Activated CD8-positive, alpha-beta T cell treated with anti-CD3 and anti-CD28 coated beads for 36 hours (primary cell): ENCODE measurements at places on chromosomes 4 and X.

DNA sequence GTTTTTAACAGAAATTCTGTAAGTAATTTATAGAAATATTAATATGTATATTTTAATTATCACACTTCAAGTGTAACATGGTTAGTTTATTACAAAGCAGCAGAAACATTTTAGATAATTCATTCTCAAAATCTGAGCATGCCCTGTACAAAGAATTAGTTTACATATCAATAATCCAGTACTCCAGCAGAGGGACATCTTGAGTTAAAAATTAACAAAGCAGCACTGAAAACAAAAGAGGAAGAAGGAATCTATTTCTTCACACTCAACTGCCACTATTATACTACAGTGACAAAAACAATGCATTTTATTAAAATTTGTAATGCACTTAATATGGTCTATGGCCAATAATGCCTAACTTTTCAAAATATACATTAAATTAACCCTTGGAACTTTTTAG lies 179.1 kb upstream of the KLHL4 start:
- DNase-seq, result no peak
- H3K36me3 ChIP-seq, result no peaks in the 10 kb centered on the region
- no peaks in the 10 kb centered on the region for H3K27me3 ChIP-seq

- no peaks in the 10 kb centered on the region for H3K4me1 ChIP-seq
- H3K27me3 ChIP-seq, result no peaks in the 10 kb centered on the region
Observed at GRCh38 chr4:148076964-148077363, 345.1 kb downstream of the ARHGAP10 start.

DNA sequence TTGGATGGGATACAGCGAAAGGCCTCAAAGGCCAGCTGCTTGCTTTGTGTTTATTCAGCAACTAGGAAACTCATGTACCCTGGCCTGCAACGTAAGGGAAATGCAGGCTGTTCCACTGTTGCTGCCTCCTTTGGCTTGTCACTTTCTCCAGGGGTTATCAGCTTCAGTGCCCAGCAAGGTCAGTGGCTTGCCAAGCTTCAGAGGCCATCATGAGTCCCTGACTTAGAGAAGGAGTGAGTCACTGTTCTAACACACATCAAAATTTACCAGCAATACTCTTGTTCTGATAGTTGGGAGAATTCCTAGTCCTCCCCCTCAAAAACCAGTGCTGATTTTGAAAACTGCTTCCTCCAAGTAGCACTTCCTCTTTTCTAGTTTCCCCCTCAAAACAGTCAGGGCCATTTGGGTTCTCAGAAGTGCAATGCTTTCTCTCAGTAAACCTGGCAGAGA lies 250.8 kb downstream of the ARHGAP24 start:
- H3K4me1 ChIP-seq, result no peaks in the 10 kb centered on the region
- H3K27me3 ChIP-seq, result no peaks in the 10 kb centered on the region
- no peak overlapping the region for H3K4me3 ChIP-seq
- H3K27ac ChIP-seq, result no peak overlapping the region

GRCh38 chr4:67616478-67616877 lies 58.0 kb downstream of the STAP1 start:
- no peaks in the 10 kb centered on the region for H3K4me1 ChIP-seq
- H3K36me3 ChIP-seq, result peaks cover 42% of the 10 kb centered on the region
- no peak overlapping the region for H3K4me3 ChIP-seq
- DNase-seq, result no peak
- H3K27ac ChIP-seq, result no peak overlapping the region
